Hepatic stellate cell (primary cell): ENCODE measurements at places on chromosomes 6 and 20.

DNA sequence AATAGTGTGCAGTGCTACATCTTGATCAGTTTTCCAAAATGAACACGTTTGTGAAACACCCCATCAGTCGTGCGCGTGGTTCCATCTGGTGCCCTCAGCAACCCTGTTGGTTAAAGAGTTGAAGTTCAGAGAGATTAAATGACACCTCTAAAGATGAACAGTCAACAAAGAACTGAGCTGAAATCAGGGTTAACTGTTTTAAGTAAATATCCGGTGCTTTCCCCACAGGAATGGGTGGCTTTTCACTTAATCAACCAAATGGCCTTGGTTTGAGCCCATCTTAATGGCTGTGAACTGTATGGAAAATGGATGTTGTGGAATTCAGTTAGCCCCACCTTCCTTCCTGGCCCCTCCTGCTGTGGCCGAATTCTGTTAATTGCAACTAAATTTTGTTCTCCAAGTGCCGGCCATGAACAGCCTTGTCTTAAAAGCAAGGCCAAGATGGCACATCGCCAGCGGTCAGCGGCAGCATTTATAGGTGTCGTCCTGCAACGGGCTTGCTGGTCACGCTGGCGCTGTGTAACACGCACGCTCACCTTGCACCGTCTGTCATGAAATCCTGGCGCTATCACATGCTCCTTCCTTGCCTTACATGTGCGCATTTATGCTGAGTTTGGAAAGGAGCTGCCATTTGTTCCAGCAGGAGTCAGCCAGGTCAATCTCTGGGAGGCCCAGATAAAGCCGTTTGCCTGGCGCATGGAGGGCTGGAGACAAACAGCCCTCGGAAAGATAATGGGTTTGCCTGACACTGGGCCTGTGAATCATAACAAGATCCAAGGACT, 164.5 kb downstream of the ERMARD start:
- no peak for DNase-seq

GRCh38 chr6:82568290-82568993, 204.8 kb downstream of the TPBG start:
- DNase-seq: no peak

DNA sequence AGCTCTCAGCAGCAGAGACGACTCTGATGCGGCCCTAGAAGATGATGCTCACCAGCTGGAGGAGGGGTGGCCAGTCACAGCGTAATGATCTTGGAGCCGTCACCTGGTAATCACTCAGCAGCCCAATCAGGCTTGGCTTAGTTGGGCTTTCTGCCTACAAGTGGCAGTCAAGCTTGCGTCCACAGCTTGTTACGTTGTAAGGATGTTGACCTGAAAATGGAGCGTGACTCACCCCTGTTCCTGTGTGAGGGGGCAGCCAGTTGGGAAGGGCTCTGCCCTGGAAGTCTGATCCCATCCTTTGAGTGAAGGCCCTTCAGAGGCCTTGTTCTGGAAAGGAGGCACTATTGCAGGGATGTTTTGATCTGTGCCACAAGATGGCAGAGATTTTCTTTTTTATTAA, 49.8 kb downstream of the SPATA2 start:
- no peak for DNase-seq

- DNase-seq: no peak
Observed at GRCh38 chr6:135624402-135625295, 127.1 kb upstream of the AHI1 start.

GRCh38 chr6:163381118-163381756, 33.3 kb upstream of the QKI start:
- DNase-seq: no peak

DNA sequence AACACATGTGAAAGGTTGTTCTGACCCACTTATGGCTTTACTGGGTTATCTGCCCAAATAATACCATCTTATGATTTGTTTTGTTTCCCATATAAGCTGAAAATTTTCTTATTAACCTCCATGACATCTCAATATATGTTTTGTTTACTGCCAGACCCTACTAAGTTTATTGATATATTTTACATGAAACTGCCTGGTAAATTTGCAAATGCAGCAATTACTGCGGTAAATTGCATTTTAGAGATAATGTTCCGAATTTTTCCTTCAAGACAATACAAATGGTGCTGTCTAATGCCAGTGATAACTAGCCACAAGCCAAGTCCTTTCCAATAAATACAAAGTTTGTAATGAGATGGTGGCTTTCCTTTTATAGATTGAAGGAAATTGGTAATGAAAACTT, 275.9 kb downstream of the SAMD5 start:
- DNase-seq: no peak

DNA sequence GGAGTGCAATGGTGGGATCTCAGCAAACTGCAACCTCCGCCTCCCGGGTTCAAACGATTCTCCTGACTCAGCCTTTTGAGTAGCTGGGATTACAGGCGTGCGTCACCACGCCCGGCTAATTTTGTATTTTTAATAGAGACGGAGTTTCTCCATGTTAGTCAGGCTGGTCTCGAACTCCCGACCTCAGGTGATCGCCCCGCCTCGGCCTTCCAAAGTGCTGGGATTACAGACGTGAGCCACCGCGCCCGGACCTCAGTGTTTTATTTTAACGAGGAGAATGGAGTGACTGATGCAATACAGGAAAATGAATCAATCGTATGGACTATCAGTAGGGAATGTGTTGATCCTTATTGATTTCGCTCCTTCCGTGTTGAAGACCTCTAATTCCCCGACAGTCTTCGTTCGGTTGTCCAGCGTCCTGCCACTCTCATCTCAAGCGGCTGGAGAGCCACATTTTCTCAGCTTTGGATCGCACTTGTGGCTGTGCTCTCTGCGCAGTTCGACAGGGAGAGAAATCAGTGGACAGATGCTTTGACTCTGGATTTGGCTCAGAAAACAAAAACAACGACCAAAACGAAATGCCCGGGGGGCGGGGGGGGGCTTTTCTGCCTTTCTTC, 166.2 kb downstream of the TRIM27 start:
- DNase-seq: no peak

DNA sequence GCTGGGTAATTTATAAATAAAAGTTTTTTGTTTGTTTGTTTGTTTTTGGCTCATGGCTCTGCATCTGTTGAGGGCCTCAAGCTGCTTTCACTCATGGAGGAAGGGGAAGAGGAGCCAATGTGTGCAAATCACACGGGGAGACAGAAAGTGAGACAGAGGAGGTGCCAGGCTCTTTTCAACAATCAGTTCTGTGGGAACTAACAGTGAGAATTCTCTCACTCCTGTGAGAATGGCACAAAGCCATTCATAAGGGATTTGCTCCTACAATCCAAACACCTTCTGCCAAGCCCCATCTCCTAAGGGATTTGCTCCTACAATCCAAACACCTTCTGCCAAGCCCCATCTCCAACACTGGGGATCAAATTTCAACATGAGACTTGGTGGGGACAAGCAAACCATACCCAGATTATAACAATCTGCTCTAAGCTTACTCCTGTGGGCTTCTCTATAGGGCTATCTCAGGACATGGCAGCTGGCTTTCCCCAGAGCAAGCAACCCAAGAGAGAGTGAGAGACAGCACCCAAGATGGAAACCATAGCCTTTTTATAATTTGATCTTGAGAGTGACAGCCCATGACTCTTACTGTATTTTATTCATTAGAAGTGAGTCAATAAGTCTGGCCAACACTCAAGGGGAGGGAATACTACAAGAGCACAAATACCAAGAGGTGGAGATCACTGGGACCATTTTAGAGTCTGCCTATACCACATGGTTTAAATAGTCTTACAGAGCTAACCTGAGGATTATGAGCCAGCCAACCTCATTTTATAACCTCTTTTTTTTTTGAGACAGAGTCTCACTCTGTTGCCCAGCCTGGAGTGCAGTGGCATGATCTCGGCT, 22.8 kb upstream of the LRRC1 start:
- peak; percentile 42 for DNase-seq

- no peak for DNase-seq
Observed at GRCh38 chr6:49847673-49848072, 18.7 kb downstream of the CRISP1 start.

DNA sequence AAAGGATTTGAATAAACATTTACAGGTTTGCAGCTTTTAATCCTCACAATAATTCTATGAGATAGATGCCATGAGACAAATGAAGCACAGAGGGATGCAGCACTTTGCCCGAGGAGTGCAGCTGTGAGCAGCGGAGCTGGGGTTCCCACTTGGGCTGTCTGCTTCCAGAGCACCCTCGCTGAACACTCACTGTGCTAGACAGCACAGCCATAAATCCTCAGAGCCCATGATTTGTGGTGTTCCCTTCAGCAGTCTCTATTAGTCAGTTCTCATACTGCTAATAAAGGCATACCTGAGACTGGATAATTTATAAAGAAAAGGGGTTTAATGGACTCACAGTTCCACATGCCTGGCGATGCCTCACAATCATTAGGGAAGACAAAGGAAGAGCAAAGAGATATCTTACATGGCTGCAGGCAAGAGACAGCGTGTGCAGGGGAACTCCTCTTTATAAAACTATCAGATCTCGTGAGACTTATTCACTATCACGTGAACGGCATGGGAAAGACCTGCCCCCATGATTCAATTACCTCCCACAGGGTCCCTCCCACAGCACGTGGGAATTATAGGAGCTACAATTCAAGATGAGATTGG, 25.3 kb upstream of the CTAGE9 start:
- DNase-seq: no peak

DNA sequence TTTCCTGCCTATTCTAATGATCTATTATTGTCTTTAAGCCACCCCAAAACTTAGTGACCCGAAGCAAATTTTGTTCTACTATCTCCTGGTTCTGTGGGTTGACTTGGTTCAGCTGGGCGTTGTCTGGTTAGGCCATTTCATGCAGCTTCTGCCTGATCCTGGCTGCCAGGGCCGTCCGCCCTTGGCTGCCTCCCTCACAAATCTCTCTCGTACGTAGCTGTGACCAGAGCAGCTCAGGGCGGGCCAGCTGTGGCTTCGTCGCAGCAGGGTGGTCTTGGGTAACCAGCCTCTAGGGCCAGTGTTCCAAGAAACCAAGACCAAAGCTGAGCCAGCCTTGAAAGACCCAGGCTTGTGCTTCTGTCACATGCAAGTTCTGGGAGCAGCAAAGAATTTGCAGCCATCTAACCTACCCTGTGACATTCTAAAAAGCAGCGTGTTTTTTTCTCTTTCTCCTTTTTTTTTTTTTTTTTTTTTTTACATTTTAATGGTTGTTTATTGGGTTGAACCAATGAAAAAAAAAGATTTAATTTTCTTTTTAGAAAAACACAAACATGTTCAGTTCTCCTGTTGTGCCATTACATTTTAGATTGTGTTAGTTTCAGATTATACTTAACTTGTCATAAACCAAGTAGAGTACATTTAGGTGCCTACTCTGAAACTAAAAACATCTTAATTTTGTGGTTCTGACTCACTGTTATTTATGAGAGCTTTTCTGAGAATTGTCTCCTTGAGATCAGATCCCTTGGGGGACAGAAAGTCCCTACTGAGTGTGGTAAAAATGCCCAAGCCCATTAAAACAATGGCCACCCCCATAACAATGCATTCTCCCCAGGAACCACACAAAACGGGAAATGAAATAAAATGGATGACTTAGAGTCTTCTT, 83.9 kb downstream of the ZDHHC14 start:
- DNase-seq: no peak

DNA sequence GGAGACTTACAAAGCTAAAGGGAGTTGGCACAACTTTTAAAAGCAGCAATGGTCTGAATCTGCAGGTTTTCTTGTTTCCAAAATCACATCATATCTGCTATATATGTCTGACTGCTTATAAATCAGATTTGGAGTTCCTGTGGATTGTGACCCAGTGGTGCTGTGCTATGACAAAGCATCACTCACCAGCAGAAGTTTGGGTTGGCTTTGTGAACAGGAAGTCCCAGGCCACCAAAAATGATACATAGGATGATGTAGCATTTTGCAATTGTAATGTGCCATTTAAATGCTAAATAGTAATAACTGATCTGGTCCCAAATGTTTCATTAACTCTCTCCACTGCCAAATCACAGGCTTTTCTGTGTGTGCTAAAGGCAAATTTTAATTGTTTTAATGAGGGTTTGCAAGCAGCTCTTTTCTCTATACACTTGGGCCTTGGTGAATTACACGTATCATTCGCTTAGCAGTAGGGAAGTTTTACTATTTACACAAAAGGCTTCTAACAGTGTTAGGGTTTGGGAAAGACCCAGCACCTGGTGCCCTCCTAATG, 60.8 kb downstream of the SYNDIG1 start:
- no peak for DNase-seq

GRCh38 chr20:46349742-46350056, 41.4 kb upstream of the CDH22 start:
- no peak for DNase-seq

GRCh38 chr20:9059931-9060330, 9.0 kb upstream of the PLCB4 start:
- no peak for DNase-seq

GRCh38 chr6:152950240-152950639, 32.6 kb downstream of the FBXO5 start:
- no peak for DNase-seq

DNA sequence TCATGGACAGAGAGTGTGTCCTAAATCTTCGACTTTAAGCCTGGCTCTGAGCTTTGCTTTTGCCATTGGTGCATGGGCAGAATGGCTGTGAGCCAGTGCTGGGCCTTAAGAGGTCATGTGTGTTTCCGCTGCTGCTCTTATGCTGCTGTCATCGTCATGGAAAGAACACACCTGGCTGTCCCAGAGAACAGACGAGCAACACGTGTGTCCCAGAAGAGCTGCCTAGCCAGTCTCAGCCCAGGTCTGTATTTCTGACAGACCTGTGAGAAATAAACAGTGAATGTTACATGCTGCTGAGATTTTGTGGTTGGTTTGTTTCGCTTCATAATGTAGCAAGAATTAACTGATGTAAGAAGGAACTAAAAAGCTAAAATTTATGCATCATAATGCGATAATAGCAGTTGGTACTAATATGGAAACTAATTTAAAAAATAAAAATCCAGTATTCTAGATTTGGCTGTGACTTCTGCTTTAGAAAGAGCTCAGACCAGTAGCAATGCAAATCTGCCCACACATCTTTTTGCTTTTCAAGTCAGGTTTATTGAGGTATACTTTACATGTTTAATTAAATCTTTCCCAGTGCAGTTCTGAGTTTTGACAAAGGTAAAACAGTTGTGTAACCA, 11.5 kb upstream of the SCP2D1 start:
- DNase-seq: no peak

- DNase-seq: no peak
Observed at GRCh38 chr6:163986313-163986712, 571.8 kb downstream of the QKI start.

GRCh38 chr20:47319517-47320252, 36.8 kb downstream of the ZMYND8 start:
- DNase-seq: peak; percentile 29

DNA sequence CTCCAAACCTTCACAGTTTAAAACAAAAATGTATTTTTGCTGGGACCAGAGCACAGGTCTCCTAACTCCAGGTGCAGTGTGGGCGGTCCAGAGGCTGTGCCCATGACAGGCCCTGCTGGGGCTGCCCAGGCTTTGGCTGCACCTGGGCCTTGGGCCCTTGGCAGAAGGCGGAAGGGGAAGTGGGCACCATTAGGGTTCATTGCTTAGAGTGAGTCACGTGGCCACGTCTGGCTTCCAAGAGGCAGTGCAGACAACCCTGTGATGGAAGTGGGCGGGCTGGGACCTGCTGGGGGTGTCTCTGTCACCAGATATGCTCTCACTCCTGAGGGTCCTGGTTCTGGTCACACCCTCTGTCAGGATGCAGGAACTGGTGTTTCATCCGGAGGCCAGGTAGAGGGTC, 302.2 kb downstream of the QKI start:
- no peak for DNase-seq

GRCh38 chr6:43242908-43243663, at the start of gene TTBK1:
Gene TTBK1 (plus strand): TSS chr6:43243481. CDS start chr6:43246661, 3,180 bp downstream.
- DNase-seq: no peak

- DNase-seq: no peak
Observed at GRCh38 chr6:89777455-89777854, 42.1 kb downstream of the MDN1 start.

- no peak for DNase-seq
Observed at GRCh38 chr6:168536665-168537539, 95.9 kb downstream of the SMOC2 start.

- DNase-seq: no peak
Observed at GRCh38 chr6:10559522-10560152, 38.5 kb downstream of the GCNT2 start.
